CD4-positive, alpha-beta T cell (primary cell): ENCODE measurements at places on chromosomes 7 and 10. TPM values are rescaled to one million over a fixed set of nuclear protein-coding genes. Genes with fewer than 3 reads are reported as not detected.

Gene AOAH
- 30.3 TPM for total RNA-seq

Gene TWIST1
- not detected for total RNA-seq

Gene PTPRE
- 55.1 TPM for total RNA-seq

Gene LRRC4
- total RNA-seq = 1.6 TPM

Gene NPVF
- total RNA-seq = not detected

Gene VAX1
- total RNA-seq = not detected

Gene ANKRD61
- total RNA-seq = not detected

Gene ACSM6
- total RNA-seq = not detected
